Vagina (tissue), 2 donors: ENCODE measurements at places on chromosomes 11 and 22. TPM values are rescaled to one million over a fixed set of nuclear protein-coding genes. Genes with fewer than 3 reads are reported as not detected.

GRCh38 chr11:16825968-16826367, 87.5 kb downstream of the C11orf58 start:
- H3K36me3 ChIP-seq, result no peaks in the 10 kb centered on the region
- DNase-seq, result no peak
- H3K4me1 ChIP-seq, result no peaks in the 10 kb centered on the region
- H3K4me3 ChIP-seq, result no peak overlapping the region
- no peak overlapping the region for H3K27ac ChIP-seq
- H3K27me3 ChIP-seq, result no peaks in the 10 kb centered on the region

DNA sequence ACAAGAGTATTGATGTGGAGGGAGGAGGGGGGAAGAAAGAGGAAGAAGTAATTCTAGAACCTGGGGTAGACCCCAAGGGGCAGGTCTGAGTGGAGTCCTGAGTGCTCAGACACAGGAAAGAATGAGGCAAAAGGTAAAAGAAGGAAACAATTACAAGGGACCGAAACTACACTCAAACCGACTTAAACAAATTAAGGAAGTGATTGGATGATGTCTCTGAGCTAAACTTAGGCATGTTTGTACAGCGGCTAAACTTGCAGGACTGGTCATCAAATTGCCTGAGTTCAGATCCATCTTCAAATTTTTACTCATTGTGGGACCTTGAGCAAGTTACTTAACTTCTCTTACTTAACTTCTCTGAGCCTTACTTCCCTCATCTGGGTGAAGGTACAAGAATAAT, 86.3 kb upstream of the LRRC55 start:
- no peaks in the 10 kb centered on the region for H3K36me3 ChIP-seq
- H3K4me1 ChIP-seq, result no peaks in the 10 kb centered on the region
- H3K4me3 ChIP-seq, result no peak overlapping the region

- H3K4me3 ChIP-seq, result no peak overlapping the region
- no peaks in the 10 kb centered on the region for H3K27me3 ChIP-seq
- no peak for DNase-seq
- no peak overlapping the region for H3K27ac ChIP-seq
- no peaks in the 10 kb centered on the region for H3K36me3 ChIP-seq
Measured at GRCh38 chr22:27970596-27971220, 51.7 kb upstream of the PITPNB start.

- H3K27me3 ChIP-seq, result no peaks in the 10 kb centered on the region
- no peak overlapping the region for H3K27ac ChIP-seq
- no peak overlapping the region for H3K4me3 ChIP-seq
- H3K36me3 ChIP-seq, result no peaks in the 10 kb centered on the region
- DNase-seq, result no peak
- peaks cover 9% of the 10 kb centered on the region for H3K4me1 ChIP-seq
Measured at GRCh38 chr11:16817351-16817750, 78.9 kb downstream of the C11orf58 start.

DNA sequence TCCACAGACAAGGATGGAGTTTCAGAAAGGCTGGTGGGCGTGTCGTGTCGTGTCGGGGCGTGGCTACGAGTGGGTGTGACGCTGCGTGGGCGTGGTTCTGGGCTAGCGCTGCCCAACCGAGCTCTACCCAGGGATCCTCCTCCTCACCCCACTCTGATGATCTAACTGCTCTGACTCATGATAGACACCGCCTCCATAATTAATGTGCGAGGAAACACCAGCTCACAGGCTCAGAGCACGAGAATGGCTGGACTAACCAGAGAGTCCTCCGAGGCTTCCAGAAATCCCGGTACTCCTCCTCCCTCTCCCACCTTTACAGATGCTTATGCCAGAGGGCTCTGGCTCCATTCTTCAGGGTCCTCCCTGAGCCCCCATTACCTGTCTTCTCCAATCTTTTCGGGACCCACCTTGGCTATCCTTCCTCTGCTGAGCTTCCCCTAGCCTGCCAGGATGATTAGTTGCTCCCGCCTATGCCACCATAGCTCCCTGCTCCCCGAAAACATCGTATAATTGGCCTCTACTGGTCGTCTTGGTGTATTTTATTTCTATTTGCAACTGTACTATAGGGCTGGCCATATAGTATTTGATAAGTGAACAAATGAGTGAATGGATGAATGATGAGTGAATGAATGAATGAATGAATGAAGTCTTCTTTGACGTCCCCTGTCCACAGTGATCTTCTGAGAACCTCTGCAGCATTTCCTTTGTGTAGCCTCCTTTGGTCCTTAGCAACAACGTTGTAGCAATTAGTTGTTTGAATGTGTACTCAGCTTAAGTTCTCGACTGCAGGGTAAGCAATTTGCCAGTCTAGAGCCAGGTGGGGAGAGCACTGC, 21.7 kb downstream of the TMPRSS13 start:
- peak; percentile 92 for DNase-seq
- H3K36me3 ChIP-seq, result no peaks in the 10 kb centered on the region
- peaks cover 9% of the 10 kb centered on the region for H3K4me1 ChIP-seq
- H3K27me3 ChIP-seq, result no peaks in the 10 kb centered on the region

Gene CRYAB
- total RNA-seq, result 161 TPM

Gene DEPDC5
- total RNA-seq, result 28.7 TPM

Gene TRIM51
- not detected for total RNA-seq

Gene TH
- 21.9 TPM for total RNA-seq

DNA sequence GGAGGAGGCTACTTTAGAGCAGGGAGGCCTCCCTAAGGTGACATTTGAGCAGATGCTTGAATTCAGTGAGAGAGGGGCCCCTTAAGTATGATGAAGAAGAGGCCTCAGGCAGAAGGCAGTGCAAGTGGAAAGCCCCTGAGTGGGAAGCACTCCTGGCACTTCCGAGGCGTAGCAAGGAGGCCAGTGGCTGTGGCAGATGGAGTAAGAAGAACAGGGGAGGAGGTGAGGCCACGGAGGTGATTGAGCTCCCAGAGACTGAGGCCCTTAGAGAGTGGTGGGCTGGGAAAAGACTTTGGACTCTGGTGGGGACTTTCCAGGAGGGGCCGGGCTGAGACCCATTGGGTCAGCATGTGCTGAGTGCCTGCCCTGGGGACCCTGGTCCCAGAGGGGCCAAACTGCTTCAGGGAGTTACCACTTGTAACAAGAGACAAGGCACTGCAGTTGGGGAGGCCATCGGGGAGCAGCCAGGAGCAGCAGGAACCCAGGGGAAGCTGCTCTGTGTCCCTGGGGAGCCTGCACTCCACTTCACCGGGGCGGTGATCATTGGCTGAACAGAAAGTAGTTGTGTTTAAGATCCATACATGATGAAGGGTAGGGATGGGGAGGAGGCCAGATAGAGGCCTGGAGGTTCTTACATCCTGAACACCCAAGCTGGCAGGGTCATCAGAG, 2.5 kb upstream of the CENPM start:
- peaks cover 12% of the 10 kb centered on the region for H3K4me1 ChIP-seq
- no peak for DNase-seq
- H3K27ac ChIP-seq, result no peak overlapping the region
- no peaks in the 10 kb centered on the region for H3K36me3 ChIP-seq
- no peaks in the 10 kb centered on the region for H3K27me3 ChIP-seq

DNA sequence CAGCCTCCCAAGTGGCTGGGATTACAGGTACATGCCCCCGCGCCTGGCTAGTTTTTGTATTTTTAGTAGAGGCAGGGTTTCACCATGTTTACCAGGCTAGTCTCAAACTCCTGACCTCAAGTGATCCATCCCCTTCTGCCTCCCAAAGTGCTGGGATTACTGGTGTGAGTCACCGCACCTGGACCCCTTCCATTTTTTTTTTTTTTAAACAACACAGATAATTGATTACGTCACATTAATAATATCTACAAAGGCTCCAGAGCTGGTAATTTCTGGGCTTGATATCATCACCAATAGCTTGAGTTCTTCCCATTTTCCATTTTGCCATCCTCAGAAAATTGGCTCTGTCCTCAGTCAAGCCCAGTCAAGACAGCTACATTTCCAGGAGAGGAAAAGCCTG, 7.2 kb downstream of the TTLL1 start:
- no peak overlapping the region for H3K4me3 ChIP-seq
- H3K27me3 ChIP-seq, result no peaks in the 10 kb centered on the region
- peaks cover 7% of the 10 kb centered on the region for H3K4me1 ChIP-seq
- no peak overlapping the region for H3K27ac ChIP-seq
- no peaks in the 10 kb centered on the region for H3K36me3 ChIP-seq
- DNase-seq, result no peak

GRCh38 chr22:31104869-31105268, 2.5 kb downstream of the SELENOM start:
- H3K4me1 ChIP-seq, result peaks cover 73% of the 10 kb centered on the region
- H3K27me3 ChIP-seq, result no peaks in the 10 kb centered on the region
- H3K4me3 ChIP-seq, result peak overlapping the region; percentile 74
- H3K27ac ChIP-seq, result peak overlapping the region; percentile 98

GRCh38 chr22:19805821-19806212, 45.2 kb downstream of the TBX1 start:
- H3K27ac ChIP-seq, result no peak overlapping the region
- no peaks in the 10 kb centered on the region for H3K27me3 ChIP-seq
- peaks cover 37% of the 10 kb centered on the region for H3K4me1 ChIP-seq
- H3K4me3 ChIP-seq, result no peak overlapping the region

DNA sequence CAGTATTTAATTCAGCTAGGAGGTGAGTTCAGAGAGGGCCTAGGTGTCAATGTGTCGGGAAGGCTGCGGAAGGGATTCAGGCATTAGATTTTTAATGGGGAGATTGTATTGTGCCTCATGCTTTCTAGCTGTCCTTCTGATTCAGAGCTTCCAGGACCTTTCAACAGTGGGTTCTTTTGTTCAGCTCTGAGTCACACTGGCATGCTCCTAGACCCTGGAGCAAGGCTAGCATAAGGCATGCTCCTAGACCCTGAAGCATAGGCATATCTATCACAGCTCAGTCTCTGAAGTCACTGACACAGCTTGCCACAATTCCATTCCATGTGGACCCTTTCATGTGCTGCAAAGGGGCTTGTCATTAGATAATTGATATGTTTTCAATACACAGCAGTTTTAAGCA, 396.9 kb downstream of the RAB38 start:
- H3K4me3 ChIP-seq, result no peak overlapping the region
- no peak overlapping the region for H3K27ac ChIP-seq
- H3K27me3 ChIP-seq, result no peaks in the 10 kb centered on the region

GRCh38 chr11:26696330-26696729, 25.5 kb downstream of the SLC5A12 start:
- no peak for DNase-seq
- no peaks in the 10 kb centered on the region for H3K27me3 ChIP-seq
- no peaks in the 10 kb centered on the region for H3K4me1 ChIP-seq
- no peak overlapping the region for H3K27ac ChIP-seq
- H3K4me3 ChIP-seq, result no peak overlapping the region

- no peak overlapping the region for H3K27ac ChIP-seq
- H3K4me1 ChIP-seq, result peaks cover 11% of the 10 kb centered on the region
- H3K27me3 ChIP-seq, result no peaks in the 10 kb centered on the region
- H3K36me3 ChIP-seq, result no peaks in the 10 kb centered on the region
- no peak overlapping the region for H3K4me3 ChIP-seq
Measured at GRCh38 chr22:19667872-19668740, 46.2 kb upstream of the SEPTIN5 start.

DNA sequence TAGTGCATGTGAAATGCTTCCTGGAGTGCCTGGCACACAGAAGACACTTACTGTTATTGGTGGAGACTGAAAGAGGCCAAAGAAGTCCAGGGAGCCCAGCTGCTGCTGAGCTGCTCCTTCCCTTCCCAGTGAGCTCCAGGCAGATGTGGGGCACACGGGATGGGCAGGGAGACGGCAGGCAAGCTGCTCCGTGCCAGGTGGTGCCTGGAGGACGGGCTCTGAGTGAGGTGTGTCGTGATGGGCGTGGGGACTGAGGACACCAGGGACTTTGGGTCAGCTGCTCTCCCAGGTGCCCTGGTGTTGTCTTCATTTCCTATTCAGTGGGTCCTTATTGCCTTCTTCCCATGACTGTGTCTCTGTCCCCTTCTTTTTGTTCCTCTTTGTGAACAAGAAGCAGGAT, 19.5 kb downstream of the TAB1 start:
- H3K4me3 ChIP-seq, result no peak overlapping the region
- H3K4me1 ChIP-seq, result peaks cover 12% of the 10 kb centered on the region
- DNase-seq, result no peak
- peaks cover 78% of the 10 kb centered on the region for H3K36me3 ChIP-seq
- no peak overlapping the region for H3K27ac ChIP-seq

- H3K36me3 ChIP-seq, result no peaks in the 10 kb centered on the region
- no peak overlapping the region for H3K27ac ChIP-seq
- no peaks in the 10 kb centered on the region for H3K27me3 ChIP-seq
- peaks cover 17% of the 10 kb centered on the region for H3K4me1 ChIP-seq
Measured at GRCh38 chr11:62458212-62459002, 39.6 kb downstream of the SCGB1A1 start.

DNA sequence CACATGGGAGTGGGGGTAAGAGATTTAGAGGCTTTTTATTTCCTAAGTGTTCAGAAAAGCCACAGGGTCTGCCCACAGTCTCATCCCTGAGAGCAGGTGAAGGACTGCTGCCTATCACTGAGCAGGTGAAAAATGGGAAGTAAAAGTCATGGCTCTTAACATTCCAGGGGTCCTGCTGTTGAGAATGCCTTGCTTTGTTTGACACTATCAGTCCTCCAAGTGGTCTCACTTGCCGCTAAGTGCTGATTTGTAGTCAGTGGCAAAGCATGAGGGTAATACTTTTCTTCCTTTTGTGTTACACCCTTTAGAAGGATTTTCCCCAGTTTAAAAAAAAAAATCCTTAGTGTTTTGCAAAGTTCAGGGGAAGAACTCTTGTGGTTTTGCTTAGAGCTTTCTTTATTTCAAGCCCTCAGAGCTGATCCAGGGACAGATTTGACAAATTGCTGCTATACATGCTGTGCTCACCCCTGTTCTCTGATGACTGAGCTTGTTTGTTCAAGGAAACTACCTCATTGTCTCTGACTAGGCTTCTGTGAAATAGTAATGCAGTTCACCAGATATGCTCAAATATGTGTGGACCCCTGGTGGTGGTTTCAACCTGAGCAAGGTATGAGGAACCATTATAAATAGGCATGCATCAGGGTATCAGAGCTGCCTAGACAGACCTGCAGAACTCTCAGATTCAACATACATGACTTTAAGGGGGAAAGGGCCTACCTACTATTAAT, 141.0 kb downstream of the ARHGAP42 start:
- H3K36me3 ChIP-seq, result no peaks in the 10 kb centered on the region
- no peaks in the 10 kb centered on the region for H3K27me3 ChIP-seq
- H3K4me1 ChIP-seq, result peaks cover 49% of the 10 kb centered on the region
- no peak for DNase-seq
- H3K4me3 ChIP-seq, result no peak overlapping the region
- no peak overlapping the region for H3K27ac ChIP-seq

GRCh38 chr22:23708270-23708669, 17.5 kb downstream of the RGL4 start:
- H3K4me1 ChIP-seq, result no peaks in the 10 kb centered on the region
- H3K27ac ChIP-seq, result no peak overlapping the region
- no peak overlapping the region for H3K4me3 ChIP-seq

- H3K4me1 ChIP-seq, result no peaks in the 10 kb centered on the region
- no peak overlapping the region for H3K4me3 ChIP-seq
- no peak for DNase-seq
- H3K27me3 ChIP-seq, result no peaks in the 10 kb centered on the region
Measured at GRCh38 chr11:72317982-72318381, 74.0 kb upstream of the PHOX2A start.

Gene ADM2
- not detected for total RNA-seq

GRCh38 chr11:69521457-69521856, 40.0 kb downstream of the LINC01488 start:
- no peaks in the 10 kb centered on the region for H3K36me3 ChIP-seq
- no peak overlapping the region for H3K27ac ChIP-seq
- no peak for DNase-seq
- H3K4me3 ChIP-seq, result no peak overlapping the region
- H3K27me3 ChIP-seq, result no peaks in the 10 kb centered on the region

- H3K4me3 ChIP-seq, result no peak overlapping the region
- H3K4me1 ChIP-seq, result peaks cover 68% of the 10 kb centered on the region
- no peak for DNase-seq
- H3K36me3 ChIP-seq, result no peaks in the 10 kb centered on the region
Measured at GRCh38 chr22:32557444-32557843, 82.8 kb downstream of the FBXO7 start.

- no peaks in the 10 kb centered on the region for H3K27me3 ChIP-seq
- DNase-seq, result no peak
- H3K4me3 ChIP-seq, result peak overlapping the region; percentile 41
- H3K4me1 ChIP-seq, result peaks cover 71% of the 10 kb centered on the region
- H3K27ac ChIP-seq, result peak overlapping the region; percentile 99
Measured at GRCh38 chr11:75557666-75558494, 4.2 kb upstream of the SERPINH1 start.
